Osteoblast (primary cell): ENCODE measurements at places on chromosomes 2 and 18.

DNA sequence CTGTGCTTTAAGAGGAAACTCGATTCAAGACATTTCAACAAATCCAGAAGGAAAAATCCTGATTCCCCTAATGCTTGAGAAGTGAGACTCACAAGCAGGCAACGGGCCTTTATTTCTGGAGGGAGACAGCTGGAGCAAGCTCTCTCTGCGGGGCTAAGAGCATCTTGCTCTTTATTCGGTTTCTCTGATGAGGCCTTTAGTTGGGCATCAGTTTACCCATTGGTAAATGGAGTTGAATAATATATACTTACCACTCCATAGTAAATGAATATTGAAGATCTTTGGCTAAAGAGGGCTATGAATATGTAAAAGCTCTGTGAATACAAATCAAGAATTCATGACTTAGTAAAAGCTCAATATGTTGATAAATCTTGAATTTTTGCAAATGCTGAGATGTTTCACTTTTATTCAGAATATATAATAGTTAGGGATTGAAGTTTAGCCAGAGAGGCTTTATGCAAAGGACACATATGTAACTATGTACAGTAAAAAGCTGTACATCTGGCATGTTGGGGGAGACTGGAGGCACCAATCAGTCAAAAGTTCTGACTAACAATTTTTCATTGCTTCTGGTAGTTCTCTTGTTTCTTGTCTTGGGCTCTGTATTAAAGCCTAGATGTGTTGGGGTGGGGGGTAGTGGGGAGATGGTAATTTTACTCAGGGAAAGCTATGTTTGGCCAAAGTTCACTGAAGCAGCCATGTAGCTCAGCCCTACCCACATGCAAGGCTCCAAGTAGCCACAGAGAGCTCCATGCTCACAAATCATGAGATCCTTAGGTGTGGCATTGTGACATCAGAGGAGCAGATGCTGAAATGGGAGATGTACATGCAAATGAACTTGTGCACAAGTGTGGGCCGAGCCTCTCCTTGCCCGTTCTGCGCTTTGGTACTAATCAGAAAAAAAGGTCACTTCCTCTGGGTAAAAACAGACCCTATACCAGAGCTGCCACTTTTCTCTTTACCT, 200.2 kb downstream of the SATB2 start:
- peak; percentile 6 for DNase-seq

GRCh38 chr18:47935321-47936055, 5.0 kb upstream of the SMAD2 start:
- DNase-seq: no peak

GRCh38 chr2:188307850-188308283, 16.2 kb downstream of the GULP1 start:
- peak; percentile 65 for DNase-seq

- no peak for DNase-seq
Observed at GRCh38 chr2:182283512-182283911, 143.3 kb downstream of the PDE1A start.
